ENCODE measurements at places on chromosomes 6 and 20. TPM values are rescaled to one million over a fixed set of nuclear protein-coding genes. Genes with fewer than 3 reads are reported as not detected.

GRCh38 chr6:159061146-159061545, 16.4 kb upstream of the TAGAP start:
- DNase-seq, result no peak

DNA sequence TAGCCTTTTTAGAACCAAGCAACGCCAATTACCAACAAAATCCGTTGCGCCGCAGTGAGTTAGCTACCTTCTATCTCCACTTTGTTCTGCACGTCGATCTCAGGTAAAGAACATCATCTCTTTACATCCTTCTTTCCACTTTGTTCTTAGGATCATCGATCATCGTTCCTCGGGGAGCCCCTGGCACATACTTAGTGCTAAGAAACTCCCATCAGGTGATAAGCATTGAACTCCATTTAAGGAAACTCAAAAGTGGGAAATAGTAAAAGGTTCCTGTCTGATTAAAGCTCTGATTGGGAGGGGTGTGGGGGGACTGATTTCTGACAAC, 227.0 kb upstream of the PRSS16 start:
- DNase-seq, result no peak

DNA sequence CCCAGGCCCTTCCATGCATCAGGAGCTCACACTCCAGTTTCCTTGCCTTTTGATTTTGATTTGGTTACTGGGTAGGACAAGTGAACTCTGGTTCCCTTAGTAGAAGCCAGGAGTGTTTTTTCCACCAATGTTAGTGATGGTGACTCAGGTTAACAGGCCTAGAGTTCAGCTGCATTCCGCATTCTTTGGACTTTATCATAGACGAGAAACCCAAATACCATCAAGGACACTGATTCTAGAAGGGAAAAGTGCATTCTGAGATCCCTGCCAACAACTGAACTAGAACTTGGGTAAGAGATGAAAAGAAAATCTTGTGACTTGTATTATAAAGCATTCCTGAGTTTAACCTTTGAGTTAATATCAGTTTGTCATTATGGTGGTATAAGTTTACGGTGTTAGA, 8.9 kb downstream of the GSS start:
- no peak for DNase-seq

GRCh38 chr20:31667315-31668285, 29.9 kb downstream of the COX4I2 start:
- DNase-seq, result no peak

DNA sequence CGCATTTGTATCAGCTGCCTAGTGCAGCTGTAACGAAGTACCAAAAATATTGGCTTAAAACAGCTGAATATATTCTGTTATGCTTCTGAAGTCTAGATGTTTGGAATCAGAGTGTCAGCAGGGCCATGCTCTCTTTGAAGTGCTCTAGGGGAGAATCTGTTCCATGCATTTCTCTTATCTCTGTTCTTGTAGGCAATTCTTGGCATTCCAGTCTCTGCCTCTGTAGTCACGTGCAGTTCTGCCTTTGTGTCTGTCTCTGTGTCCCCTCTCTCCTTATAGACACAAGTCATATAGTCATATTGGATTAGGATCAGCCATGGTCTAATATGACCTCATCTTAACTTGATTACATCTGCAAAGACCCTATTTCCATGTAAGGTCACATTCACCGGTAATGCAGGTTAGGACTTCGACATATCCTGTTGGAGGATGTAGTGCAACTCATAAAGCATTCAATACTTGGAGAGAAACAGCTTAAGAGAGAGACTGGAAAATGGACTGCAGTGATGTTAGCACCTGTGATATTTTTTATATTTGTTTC, 18.6 kb downstream of the FAM83B start:
- no peak for DNase-seq

RSPO3 gene
- 0.53 TPM for total RNA-seq
